ENCODE measurements at places on chromosomes 3 and 15.

- no peak for DNase-seq
Observed at GRCh38 chr3:58032186-58032585, 24.0 kb downstream of the FLNB start.

GRCh38 chr3:113241292-113242095, 30.1 kb downstream of the BOC start:
- DNase-seq, result no peak

DNA sequence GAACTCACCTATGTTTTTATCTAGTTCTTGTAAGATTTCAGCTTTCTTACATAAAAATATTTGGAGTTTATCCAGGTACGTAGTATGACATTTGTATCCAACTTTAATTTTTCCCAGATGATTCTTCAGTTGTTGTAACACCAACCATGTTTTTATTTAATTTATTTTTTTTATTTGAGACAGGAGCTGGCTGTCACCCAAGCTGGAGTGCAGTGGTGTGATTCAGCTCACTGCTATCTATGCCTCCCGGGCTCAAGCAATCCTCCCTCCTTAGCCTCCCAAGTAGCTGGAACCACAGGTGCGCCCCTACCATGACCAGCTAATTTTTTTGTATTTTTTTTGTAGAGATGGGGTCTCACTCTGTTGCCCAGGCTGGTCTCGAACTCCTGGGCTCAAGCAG, 6.6 kb downstream of the XYLB start:
- no peak for DNase-seq

- no peak for DNase-seq
Observed at GRCh38 chr15:63554337-63554927, 42.8 kb upstream of the FBXL22 start.

- no peak for DNase-seq
Observed at GRCh38 chr15:83445643-83446042, 1.5 kb upstream of the SH3GL3 start.

GRCh38 chr3:31331278-31331677, 201.4 kb upstream of the STT3B start:
- DNase-seq, result no peak

DNA sequence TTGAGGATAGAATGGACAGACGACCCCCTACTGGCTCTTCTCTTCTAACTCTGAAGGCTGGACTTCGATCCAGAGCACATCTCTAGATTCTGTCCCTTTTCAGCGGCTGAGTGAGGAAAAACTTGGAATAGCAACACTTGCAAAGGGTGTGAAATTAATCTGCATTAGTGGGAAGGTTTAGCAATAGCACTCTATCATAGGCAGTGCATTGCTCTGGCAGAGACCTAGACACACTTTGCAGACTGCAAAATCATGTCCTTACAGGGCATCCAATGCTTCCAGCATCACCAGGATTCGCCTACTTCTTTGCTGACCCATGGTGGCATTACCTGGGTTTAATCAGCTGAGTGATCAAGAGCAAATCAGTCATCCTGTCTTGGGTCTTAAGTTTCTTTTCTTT, 43.1 kb downstream of the DAPK2 start:
- no peak for DNase-seq

DNA sequence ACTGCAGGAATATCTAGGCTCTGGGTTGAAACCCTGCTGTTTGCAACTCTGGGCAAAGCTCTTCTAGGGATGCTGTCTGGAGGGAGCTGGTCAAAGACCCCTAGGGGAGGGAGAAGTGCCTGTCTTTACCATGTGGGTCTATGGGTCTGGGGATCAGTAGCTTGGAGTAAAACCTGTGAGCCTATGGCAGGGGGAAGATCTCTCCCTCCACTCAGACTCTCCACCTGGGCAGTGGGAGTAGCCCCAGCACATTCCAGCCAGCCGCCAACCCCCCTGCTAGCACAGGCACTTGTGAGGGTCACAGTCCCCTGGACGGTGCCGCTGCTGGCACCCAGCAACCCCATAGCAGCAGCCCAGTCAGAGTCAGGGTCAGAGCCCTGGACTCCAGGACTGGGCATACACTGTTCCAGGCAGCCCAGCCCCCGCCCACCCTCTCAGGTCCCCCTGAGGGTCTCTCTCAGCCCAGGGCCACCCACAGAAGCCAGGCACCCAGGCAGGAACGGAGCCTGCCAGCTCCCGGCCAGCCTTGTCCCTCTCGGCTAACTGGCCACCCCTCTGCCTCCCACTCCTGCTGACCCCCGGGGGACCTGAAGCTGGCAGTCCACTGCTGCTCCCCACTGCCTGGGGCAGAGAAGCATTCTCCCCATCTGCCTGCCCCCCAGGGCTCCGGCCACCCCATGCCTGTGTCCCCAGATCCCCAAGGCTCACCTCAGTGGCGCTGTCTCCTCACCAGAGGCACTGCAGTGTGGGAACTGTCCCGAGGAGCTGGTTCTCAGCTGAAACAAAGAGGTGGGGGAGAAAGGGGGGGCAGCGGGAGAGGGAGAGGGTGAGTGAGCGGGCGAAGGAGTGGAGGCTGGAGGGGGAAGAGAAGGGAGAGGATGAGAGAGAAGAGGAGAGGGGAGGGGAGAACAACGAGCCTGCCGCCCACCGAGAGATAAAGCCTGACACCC, 10.8 kb downstream of the GLYCTK start:
- no peak for DNase-seq

DNA sequence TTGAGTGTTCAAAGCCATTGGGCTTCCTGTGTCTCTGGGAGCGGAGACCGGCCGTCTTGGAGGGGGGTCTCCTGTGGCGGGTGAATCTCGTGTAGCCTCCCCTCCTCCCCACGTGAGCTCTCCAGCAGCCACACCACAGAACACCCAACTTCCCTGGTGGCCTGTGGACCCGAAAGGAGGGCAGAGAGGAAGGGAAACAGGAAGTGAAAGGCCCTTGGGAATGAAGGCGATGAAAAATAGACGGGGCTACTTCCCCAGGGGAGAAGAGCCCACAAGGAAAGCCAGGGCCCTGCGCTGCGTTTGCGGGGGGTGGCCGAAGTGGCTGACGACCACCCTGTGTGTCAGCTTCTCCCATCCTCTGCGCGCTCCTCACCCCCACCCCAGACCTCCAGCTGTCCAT, 5.4 kb downstream of the ANKRD63 start:
- no peak for DNase-seq

DNA sequence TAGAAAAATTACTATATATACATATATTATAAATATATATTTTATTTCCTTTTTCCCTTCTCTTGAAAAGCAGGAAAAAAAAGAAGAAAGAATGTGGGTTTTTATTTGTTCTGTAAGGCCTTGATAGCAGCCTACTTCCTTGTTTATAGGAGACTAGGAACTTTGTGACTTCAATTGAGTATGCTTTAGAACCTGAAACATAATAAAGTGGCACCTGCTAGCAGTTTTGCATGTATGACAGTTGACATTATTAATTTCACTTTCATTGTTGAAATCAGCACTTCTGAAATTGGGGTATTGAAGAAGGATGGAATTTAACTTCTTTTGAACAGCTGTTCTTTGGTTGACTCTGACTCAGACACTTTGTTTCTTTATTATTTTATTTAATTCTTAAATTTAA, 56.9 kb downstream of the GLCE start:
- DNase-seq, result no peak

GRCh38 chr15:33344111-33344510, 33.3 kb downstream of the RYR3 start:
- DNase-seq, result no peak

DNA sequence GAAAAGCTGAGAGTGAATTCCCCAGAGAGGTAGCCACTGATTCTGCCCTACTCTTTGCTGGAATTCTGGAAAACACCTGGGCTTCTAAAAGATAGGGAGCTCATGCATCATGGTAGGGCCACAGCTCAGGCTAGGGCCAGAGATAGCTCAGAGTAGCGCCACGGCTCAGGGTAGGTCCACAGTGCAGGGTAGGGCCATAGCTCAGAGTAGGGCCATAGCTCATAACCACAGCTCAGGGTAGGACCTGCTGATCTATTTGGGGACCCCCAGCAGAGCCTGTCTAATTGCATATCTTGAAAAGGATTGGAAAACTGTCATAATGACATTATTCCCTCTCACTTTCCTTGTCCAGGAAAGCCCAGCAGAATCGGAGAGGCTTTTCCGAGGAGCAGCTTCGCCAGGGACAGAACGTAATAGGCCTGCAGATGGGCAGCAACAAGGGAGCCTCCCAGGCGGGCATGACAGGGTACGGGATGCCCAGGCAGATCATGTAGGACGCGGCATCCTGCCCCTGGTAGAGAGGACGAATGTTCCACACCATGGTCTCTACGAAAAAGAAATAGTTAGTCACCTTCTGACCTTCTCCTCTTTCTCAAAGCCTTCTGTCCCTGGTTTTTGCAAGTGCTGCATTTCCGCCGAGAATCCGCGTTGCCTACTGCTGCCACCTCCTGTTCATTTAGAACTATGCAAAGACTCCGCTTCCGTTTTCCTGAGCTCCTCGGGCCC, 14.5 kb downstream of the TAGLN3 start:
- peak; percentile 83 for DNase-seq

DNA sequence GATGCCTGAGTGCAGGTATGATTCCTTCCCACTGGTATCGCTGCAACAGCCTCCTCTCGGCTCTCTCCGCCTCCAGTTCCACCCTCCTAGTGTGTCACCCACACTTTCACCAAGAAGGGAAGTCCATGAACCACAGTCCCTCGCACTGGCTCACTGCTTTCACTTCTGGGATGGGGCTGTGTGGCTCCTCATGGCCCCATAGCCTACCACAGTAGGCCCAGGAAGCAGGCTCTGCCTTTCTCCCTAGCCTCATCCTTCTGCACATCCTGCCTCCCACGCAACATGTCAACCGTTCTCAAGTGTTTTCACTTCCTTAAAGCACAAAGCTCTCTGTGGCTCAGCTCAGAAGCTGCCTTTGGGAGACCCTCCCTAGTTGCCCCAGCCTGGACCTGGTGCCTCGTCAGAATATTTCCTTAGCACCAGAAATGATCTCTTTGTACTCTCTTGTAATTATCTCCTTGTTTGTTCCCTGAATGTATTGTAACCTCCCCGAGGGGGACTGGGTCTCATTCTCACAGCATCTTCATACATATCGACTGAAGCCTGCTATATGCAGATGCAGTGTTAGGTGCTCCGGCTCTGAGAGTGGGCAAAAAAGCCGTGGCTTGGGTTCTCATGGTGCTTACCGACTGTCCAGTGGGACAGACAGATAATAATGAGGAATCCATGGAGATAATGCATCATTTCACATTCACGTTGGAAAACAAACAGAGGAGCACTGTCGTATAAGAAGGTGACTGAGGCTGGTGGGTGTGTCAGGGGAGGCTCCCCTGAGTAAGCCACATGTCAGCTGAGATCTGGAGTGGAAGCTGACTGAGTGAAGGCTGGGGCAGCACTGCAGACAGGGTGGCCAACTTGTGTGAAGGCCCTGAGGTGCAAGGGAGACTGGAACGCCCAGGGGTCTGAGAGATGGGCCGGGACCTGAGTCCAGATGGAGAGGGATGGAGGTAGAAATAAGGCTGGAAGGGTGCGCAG, 107.1 kb downstream of the DGKG start:
- DNase-seq, result peak; percentile 73

DNA sequence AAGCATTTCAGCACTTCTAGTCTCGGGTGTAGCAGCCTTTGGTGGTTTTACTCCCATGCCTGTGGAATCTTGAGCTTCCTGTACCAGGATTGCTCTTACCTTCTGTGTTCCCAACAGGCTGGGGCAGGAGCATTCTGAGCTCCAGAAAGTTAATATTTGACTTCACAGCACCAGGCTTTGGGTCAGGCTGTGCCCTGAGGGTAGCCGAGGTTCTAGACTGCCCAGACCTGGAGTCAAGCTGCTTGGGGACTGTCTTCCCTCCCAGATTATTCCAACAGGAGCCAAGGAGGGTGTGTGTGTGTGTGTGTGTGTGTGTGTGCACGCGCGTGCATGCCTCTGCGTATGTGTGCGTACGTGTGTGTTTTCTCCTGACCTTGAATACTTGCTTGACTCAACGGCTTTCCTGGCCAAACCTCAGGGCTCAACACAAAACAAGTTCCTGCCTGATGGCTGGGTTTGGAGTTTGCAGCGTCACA, 94.8 kb downstream of the FLNB start:
- no peak for DNase-seq

GRCh38 chr3:121431726-121432517, 113.9 kb downstream of the POLQ start:
- DNase-seq, result peak; percentile 58

- DNase-seq, result no peak
Observed at GRCh38 chr3:195559723-195560409, 16.7 kb upstream of the PPP1R2 start.

GRCh38 chr3:180352261-180352660, 249.7 kb upstream of the TTC14 start:
- no peak for DNase-seq

DNA sequence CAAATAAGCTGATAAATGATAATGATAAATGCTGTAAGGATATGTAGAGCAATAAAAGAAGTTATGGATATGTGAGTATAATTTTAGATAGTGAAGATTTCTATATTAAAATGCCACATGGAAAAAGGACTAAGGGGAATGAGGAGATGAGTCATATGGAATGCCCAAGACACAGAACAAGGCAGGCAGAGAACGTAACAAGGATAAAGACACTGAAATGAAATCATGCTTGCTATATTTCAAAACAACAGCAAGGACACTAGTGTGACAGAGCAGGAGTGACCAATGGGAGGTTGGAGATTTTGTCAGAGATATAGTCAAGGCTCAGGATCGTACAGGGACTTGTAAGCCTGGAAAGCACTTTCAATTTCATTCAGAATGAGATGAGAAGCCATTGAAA, 621.5 kb upstream of the SEMA6D start:
- DNase-seq, result no peak

- DNase-seq, result no peak
Observed at GRCh38 chr3:127639173-127640041, 10.4 kb downstream of the PODXL2 start.

DNA sequence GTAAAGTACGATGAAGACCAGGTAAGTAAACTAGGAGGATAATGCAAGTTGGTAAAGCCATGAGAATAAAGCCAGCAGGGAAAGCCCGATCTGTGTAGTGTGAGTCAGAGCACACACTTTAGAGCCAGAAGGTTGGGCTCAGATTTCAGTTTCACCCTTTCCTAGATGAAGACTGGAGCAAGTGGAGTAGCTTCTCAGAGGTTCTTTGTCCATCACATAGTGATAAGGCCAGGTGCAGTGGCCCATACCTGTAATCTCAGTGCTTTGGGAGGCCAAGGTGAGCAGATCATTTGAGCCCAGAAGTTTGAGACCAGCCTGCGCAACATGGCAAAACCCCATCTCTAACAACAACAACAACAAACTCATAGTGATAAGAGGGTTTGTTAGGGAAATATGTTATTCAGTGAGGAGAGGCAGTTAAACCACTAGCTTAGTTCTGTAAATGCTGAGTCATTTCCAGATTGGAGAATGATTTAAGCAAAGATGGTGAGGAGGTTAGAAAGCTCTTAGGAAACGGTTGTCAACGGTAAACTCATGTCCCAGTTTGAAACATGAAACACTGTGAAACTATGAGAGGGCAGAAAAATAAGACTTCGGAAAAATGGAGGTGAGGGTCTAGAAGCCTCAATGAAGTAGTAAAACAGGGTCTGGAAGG, 39.0 kb downstream of the IL12A start:
- DNase-seq, result peak; percentile 21

GRCh38 chr3:169633789-169634188, 29.7 kb downstream of the MECOM start:
- no peak for DNase-seq

- peak; percentile 69 for DNase-seq
Observed at GRCh38 chr3:4739289-4740236, 239.7 kb upstream of the BHLHE40 start.

GRCh38 chr15:40830884-40831283, 2.4 kb upstream of the PPP1R14D start:
- no peak for DNase-seq

Measured in activated CD8-positive, alpha-beta T cell treated with anti-CD3 and anti-CD28 coated beads for 36 hours (primary cell).